T-helper 9 cell (primary cell): ENCODE measurements at places on chromosomes 1 and 21.
A peak's percentile ranks its signal among the peaks of the same experiment; 100 is the strongest.

DNA sequence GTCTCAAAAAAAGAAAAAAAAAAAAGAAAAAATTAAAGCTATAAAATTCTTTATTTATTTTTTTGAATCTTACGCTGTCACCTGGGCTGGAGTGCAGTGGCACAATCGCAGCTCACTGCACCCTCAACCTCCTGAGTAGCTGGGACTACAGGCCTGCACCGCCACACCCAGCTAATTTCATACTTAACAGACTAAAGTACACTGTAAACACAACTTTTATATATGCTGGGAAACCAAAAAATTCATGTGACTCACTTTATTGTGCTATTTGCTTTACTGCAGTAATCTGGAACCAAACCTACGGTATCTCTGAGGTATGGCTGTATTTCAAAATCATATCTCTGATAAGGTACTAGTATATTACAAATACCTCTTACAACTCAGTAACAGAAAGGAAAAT is 40.3 kb downstream of the HSF2BP start:
- no peak for DNase-seq

GRCh38 chr1:243850202-243850451 is at the start of gene AKT3:
TSS of gene AKT3 (minus strand) at chr1:243850243. CDS start at chr1:243843170, 7,073 bp downstream.
- peak; percentile 81 for DNase-seq

GRCh38 chr1:246404078-246404477 is 103.0 kb downstream of the SMYD3 start:
- DNase-seq = no peak

GRCh38 chr1:221926441-221926840 is 184.6 kb upstream of the DUSP10 start:
- DNase-seq = no peak

DNA sequence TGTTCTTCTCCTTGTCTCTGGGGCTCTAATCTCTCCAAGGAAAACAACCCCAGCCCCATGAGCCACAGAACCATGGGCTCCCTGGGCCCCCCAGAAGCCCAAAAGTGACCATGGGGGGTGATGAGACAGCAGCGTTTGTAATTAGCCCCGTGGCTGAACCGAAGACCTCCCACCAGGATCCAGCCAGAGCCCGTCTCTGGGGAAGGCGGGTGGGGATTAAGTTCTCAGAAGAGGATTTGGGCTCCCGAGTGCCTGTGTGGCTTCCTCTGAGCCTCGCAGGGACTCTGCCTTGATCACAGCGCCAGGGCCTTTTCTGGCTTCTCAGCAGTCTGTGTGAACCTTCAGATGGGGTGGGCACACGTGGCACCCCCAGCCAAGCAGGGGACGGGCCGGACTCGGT is 77.0 kb downstream of the ALPL start:
- DNase-seq = no peak

DNA sequence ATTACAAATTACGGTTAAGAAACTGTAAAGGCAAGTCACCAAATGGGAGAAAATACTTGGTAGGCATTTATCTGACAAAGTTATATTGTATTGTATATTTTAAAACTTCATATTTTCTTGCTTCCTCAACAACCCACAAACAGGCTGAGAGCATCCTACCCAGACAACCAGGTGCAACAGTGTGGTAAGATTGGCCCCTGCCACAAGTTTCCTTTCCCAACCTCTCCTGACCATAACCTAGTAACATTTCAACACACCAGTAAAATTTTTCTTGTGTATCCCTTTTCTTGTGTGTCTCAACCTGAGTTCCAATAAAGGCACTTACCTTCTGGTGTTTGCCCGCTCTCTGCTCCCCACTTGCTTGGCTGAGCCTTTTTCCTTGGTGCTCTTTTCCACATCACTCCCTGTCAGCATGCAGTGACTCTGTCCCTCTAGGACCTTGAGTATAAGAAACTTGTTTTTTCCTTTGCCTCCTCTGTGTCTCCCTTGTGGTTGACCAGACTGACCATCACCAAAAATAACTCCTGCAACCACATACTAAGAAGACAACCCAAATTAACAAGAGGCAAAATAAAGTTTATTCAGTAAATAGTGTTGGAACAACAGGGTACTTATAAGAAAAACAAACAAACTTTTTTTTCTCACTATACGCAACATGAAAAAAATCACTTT is 40.9 kb downstream of the FCRL3 start:
- DNase-seq = no peak

- no peak for DNase-seq
Observed at GRCh38 chr1:33438364-33439160, 7.7 kb upstream of the PHC2 start.

DNA sequence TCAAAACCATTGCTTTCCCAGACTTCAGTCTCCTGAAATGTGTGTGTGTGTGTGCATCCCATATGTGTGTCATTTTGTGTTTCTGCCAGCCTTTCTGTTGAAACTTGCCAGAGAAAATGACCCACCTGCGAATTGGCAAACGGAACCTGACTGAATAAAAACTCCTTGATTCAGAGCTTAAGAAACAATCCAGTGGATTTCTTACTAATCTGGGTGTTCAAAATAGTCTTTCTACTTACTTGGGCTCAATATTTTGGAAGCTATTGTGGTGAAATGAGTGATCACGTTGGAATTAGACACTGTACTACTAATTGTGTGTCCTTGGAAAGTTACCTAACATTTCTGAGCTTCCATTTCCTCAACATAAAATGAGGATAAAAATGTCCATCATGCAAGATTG is 138.9 kb upstream of the ERG start:
- no peak for DNase-seq

- no peak for DNase-seq
Observed at GRCh38 chr1:23574265-23574754, 15.0 kb upstream of the ID3 start.
